CD4-positive, alpha-beta T cell (primary cell): ENCODE measurements at places on chromosomes 3 and 15.

- DNase-seq: no peak
Observed at GRCh38 chr3:174488527-174488926, 370.6 kb upstream of the NAALADL2 start.

GRCh38 chr15:90305932-90306331 lies 40.5 kb downstream of the NGRN start:
- DNase-seq: no peak

DNA sequence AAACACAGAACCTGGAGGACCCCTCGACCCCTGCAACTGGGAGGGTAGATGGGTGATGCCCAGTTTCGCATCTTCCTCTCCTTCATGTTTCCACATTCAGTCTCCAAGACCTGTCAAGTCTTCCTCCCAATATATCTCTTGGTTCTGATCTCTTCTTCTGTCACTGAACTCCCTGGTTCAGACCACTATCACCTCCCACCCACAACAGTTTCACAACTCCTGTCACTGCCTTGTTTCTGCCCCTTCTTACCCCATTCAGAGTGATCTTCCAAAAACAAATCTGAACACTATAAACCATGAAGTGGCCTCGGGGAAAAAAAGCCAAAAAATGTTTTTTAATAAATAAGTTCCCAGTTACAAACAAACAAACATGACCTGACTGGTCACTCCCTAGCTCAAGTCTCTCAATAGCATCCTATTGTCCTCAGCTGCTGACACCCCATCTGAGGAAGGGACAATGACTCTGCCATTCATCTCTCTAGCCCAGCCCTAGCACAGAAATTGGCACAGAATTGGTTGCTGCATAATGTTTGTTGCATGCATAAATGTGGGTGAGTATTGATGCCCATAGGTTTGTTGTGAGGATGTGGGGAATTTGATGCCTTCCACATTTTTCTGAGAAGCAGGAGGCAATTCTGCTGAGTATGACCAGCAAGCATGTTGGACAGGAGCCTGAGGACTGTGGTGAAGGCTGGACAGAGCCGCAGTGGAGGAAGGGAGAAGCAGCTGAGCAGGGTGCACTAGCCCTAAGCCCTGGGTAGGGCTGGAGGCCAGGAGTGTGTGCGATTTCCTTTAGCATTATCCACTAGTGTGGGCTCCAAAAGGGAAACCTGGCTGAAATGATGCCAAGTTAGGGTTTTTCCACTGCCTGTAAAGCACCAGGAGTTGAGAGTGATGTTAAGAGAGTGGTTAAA lies 12.2 kb upstream of the XYLB start:
- no peak for DNase-seq

GRCh38 chr3:141812084-141812483 lies 48.9 kb downstream of the GRK7 start:
- no peak for DNase-seq

DNA sequence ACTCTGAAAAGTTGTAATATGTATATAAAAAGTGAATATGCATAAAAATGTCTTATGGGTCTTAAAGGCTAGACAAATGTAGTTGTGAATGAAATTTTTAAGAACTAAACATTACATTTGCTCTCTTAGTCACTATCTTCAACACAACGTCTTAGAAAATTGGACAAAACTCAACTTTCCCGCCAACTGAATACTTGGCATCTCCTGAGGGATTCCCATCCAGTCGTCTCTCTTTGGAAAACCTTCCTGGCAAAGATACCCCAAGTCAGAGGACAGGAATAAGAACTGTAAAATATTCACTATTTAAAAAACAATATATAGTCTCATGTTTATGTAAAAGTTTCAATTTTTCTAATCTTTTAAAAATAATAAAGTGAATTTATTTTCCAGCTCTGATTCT lies 354.8 kb downstream of the GRM7 start:
- DNase-seq: no peak

- peak; percentile 47 for DNase-seq
Observed at GRCh38 chr3:156978481-156978961, 152.4 kb downstream of the LEKR1 start.

DNA sequence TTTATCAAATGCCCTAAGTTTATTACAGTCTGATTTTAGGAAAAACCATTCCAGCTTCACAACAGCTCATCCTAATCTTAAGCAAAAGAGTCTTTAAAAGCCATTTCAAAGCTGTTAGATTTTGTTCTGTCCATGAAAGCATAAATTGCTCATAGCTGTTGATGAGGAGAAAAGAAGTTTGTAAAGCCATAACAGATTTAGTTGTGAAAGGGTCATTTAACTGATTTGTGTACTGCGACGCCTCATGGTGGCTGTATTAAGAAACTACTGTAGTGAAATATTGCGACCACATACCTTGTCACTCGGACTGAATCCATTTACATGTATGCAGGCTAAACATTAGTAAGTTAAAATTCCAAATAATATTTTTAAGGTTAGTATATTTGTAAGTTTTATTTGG lies 20.9 kb downstream of the BBX start:
- no peak for DNase-seq

- DNase-seq: no peak
Observed at GRCh38 chr3:138328341-138328740, 1.3 kb downstream of the NME9 start.
